ENCODE measurements at places on chromosomes 2 and 18.

- DNase-seq: no peak
Measured at GRCh38 chr2:231933916-231934401, 7.8 kb upstream of the NPPC start.

DNA sequence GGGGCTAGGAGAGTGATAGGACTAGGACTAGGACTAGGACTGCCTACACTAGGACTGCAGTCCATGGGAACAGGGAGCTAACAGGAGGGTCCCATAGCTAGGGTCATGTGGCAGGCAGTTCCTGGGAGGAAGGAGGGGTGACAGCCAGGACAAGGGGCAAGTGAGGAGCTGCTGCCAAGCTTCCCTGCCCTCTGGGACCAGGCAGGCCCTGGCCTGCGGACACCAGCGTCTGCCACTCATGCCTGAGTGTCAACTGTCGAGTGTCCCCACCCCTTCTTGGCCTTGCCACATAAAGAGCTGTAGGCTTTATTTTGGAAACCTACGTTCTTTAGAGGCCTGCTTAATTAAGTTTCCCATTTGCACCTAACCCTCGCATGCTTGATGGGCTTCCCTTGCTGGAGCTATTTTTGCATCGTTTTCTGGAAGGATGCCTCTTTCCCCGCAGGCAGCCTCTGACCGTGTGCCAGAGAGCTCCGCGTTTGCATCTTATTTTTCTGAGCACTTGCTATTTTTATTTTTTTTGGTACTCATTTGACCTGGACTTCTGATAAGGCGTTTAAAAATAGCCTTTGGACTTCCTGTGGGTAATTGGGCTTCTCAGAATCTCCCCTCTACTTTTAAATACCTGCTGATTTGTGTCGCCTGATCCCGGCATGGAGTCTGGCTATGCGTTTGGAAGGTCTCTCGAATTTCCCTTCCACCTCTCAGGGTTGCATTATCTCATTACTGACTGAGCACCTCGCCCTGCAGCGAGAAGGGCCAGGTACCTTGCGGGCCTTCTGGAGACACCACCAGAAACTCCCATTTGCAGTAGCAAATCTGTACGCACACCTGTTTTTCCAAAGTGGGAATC, 66.4 kb downstream of the SH3RF3 start:
- DNase-seq: no peak

- DNase-seq: no peak
Measured at GRCh38 chr2:225649274-225649673, 249.8 kb downstream of the NYAP2 start.

DNA sequence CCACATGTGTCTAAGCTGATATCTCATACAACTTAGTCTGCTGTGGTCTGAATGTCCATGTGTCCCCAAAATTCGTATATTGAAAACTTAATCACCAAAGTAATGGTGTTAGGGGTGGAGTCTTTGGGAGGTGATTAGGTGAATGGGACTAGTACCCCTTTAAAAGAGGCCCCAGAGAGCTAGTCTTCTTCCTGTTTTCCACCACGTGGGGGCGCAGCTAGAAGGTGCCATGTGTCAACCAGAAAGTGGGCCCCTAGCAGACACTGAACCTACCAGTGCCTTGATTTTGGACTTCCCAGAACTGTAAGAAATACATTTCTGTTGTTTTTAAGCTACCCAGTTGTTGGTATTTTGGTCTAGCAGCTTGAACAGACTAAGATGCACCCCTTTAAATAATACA, 86.6 kb downstream of the ASB1 start:
- no peak for DNase-seq

All from SK-N-DZ (cell line).